ENCODE measurements at places on chromosomes 4 and X. TPM values are rescaled to one million over a fixed set of nuclear protein-coding genes. Genes with fewer than 3 reads are reported as not detected.

Gene KIF4A
- total RNA-seq = 1.3 TPM

- no peak overlapping the region for H3K27ac ChIP-seq
- no peaks in the 10 kb centered on the region for H3K4me1 ChIP-seq
- DNase-seq = no peak
- H3K4me3 ChIP-seq = no peak overlapping the region
- no peaks in the 10 kb centered on the region for H3K36me3 ChIP-seq
Observed at GRCh38 chrX:130857207-130857606, 45.8 kb downstream of the ENOX2 start.

DNA sequence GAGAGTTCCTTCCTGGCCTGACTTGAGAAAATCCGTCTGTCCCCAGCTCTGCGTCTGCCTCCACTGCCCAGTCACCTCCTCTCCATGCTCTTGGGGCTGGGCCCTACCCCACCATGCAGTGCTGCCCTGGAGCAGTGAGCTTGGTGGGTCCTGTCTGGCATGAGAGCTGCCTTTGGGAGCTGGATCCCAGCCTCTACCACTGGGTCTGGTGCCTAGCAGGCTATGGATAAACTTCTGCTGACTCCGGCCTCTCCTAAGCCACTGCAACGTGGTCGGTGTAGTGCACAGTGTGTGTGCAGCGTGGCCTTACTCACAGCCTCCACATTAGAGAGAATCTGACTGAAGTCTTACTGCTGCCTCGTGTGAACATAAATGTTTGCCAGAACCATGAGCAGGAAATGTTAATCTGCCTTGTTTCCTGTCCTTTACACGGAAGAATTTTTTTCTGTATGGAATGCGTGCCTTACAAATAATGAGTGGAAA is 47.6 kb downstream of the HTT start:
- H3K4me1 ChIP-seq = no peaks in the 10 kb centered on the region
- no peaks in the 10 kb centered on the region for H3K36me3 ChIP-seq
- peak overlapping the region; percentile 56 for H3K27ac ChIP-seq
- no peak for DNase-seq

DNA sequence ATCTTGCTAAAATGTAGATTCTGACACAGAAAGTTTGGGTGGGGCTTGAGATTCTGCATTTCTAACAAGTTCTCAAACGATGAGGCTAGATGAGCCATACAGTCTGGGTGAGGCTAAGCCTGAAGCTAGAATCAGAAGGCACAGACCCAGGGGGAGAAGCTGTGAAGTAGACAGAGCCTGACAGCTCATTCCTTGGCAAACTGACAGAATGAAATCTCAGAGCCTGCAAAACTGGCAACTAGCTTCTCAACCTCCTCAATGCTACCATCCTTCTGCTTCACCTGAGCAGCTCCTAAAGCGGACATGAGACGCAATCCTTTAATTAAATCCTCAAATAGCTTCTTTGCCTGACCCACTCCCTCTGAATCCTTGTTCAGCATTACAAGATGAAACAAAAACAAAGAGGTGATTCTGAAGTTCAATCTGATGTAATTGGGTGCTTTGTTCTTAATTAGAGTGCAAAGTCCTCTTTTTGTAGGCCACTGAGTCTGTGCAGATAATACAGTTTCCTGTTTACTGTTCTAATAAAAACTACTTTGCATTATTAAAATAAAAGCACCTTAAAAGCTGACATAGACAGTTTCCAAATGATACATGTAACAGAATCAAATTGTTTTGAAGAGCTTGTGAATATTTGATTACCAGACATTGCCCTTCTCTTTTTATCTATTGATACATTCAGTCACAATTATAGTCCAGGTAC is 71.0 kb upstream of the BMP2K start:
- H3K27me3 ChIP-seq = no peaks in the 10 kb centered on the region
- H3K27ac ChIP-seq = no peak overlapping the region
- DNase-seq = no peak

- DNase-seq = peak; percentile 31
- no peaks in the 10 kb centered on the region for H3K4me1 ChIP-seq
- no peaks in the 10 kb centered on the region for H3K36me3 ChIP-seq
- H3K4me3 ChIP-seq = no peak overlapping the region
- H3K27me3 ChIP-seq = no peaks in the 10 kb centered on the region
- H3K27ac ChIP-seq = no peak overlapping the region
Observed at GRCh38 chrX:153668423-153669173, 5.0 kb downstream of the PNCK start.
